ENCODE measurements at places on chromosomes 7 and 10.

GRCh38 chr7:28296571-28297483 is 115.5 kb upstream of the CREB5 start:
- DNase-seq, result no peak

DNA sequence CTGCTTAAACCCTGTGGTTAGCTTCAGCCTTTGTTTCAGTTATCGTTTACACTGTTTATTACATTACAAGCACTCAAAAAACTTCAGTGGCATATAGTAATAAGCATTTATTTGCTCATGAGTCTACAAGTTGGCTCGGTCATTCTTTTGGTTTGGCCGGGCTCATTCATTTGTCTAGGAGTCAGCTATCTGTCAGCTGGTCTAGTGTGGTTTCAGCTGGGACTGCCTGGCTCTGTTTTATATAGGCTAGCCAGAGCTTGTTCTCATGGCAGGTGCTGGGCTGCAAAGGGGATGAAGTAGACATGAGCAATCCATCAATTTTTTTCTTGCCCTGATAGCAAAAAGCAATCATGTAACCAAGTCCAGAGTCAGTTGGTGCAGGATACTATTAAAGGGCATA is 103.6 kb downstream of the MKLN1 start:
- DNase-seq, result peak; percentile 42

DNA sequence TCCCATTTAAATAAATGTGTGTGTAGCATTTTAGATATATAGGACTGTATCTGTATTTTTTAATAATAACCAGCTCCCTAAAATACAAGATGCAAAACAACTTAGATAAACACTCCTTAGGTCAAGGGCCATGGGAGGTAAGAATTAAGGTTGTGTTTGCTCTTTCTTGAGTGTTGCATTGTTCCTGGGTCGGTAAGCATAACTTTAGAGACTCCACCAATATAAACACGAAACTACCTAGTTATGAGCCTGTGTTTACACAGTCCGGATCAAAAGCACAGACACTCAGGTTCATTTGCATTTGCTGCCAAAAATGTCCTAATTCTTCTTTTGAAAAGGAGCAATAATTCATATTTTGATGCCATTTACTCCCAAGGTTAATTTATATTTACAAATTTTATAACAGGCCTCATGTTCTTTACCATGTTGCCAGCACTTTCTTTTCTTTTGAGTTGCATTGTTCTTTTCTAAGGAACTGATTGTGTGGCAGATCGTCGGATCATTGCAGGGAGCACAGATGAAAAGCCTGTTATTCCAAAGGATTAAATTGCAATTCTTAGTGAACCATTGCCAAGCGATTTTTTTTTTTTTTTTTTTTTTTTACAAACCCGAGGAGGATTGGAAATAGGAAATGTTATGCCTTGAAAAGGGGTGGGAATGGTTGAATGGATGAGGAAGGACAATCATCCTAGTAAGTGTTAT is 45.8 kb upstream of the GLCCI1 start:
- DNase-seq, result no peak

GRCh38 chr7:133770863-133771492 is 356.2 kb upstream of the LRGUK start:
- DNase-seq, result no peak

DNA sequence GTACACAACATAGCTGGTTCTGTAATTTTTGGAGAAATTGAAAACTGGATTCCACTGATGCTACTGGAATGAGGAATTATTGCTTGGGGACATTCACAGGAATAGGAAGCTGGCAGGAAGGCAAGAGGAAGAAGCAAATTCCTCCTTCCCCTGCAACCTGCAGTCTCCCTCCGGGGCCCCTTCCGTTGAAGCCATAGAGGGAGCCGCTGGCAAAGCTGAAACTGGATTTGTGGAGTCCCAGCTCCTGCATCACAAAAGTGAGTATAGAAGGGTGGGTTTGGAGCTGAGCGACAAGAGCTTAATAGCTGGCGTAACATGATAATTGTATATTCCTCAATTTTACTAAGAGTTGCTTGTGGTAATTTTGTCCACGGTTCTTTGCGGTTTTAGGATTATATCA is 190.8 kb downstream of the ADRA2A start:
- DNase-seq, result no peak

DNA sequence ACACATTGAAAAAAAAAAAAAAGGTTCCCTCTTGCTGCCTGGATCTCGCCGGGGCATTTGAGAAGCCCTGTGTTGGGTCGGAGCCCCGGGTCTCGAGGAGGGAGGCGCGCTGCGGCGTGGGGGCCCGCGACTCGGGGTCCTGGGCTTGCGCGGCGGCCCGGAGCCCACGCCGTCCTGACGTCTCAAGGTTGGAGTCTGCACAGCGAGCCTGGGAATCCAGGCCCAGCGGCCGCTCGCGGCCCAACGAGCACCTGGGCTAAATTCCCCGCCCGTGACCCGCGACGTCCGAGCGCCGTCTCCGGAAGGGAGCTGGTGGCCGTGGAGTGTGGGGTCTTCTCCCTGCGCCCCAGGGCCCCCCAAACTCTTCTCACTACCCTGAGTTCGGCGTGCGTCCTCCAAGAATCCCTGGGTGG is 1.4 kb upstream of the CTBP2 start:
- no peak for DNase-seq

DNA sequence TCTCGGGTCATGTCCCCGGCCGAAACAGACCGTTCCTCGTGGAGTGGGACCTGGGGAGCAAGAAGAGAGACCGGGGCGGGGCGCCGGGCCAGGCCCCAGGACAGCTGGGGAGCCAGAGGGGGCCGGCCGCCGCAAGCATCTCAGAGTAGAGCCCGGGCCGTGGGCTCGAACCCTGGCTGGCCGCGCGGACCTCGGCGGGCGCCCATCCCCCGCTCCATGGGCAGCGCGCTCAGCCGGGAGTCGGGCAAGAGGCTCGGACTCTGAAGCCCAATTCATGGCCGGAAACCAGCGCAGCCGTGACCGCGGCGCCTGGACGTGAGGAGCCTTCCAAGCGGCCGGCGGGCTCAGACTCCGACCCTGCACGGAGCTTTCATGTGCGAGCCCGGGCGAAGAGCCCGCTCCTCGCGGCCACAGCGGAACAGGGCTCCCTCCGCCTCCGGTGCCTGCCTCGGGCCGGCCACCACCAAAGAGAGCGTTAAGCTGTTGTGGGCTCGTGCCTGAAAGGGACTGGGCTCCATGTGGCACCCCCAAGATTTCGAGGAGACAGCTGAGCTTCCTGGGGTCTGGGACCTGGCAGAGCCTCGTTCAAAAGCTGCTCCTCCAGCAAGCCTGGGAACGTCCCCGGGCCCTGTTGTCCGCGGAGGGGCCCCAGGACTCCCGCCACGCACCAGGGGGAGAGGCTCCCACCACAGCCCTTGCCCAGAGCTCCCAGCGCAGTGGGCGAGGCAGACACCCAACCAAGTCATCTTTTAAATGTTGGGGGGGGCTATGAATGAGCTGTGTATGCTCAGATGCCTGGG is 757 bp upstream of the GRID1 start:
- DNase-seq, result no peak

DNA sequence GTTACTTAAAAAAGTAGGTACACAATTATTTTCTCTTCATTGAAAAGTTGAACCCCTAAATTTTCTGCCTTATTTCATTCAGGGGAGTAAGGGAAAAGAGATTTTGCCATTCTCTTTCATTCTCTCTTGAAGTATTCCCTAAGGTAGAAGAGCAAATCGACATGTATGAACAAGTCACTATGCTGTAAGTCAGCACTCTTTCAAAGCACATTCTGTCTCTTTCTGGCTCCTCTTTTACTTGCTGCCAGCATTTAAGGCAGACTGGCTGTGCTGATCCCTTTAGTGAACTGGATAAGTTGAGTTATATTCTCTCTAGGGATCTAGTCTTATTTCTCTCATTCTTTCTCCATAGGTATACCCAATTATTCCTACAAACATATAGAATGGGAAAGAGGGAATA is 222.3 kb upstream of the ZWINT start:
- no peak for DNase-seq

DNA sequence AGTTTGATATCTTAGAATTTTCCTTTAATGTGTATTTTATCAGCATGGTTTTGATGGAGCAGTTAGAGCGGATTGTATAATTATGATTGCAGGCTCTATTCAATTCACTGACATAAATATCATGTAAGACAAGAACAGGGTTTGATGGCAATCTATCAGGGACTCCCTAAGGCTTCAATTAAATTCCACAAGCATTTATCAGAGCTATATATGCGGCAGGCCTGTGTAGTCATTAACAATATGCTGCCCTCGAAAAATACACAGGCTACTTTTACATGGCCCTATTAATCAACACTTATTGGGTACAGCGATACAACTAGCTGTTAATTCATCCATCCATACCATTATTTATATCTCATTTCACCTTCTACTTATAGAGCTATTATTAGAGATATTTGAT is 358.1 kb upstream of the TPK1 start:
- no peak for DNase-seq

DNA sequence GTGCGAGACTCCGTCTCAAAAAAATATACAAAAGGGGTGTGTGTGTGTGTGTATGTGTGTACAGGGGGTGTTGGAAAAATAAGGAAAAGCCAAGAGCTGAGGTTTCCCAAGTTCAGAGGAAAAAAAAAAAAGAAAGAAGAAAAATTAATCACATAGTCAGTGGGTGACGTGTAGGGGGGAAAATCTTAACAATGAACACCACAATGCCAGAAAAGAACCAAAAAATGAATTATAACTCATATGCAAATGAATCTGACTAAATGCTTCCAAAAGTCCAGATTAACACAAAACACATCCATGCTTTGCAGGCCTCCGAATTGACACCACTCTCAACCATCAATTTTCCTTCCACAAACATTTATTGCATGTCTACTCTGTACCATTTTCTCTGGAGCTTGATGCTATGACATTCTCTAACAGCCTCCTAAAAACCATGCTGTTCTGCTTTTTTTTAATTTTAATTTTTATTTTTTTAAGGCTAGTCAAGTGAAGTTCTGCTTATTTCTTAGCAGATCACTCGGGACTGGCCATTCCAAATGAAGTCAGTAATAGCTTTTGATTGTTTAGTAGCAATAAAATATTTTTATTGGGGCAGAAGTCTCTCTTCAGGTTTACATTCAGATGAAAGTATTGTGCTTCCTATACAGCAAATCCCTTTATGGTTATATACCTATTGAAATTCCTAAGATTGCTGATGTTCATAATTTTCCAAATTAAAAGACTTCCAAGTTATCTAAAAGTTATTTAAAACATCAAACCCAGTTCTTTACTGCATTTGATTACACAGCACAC is 133.8 kb downstream of the CNOT4 start:
- no peak for DNase-seq

GRCh38 chr7:84226759-84227158 is 32.2 kb upstream of the SEMA3A start:
- DNase-seq, result no peak

GRCh38 chr7:98464558-98464940 is 63.7 kb upstream of the BAIAP2L1 start:
- DNase-seq, result no peak

DNA sequence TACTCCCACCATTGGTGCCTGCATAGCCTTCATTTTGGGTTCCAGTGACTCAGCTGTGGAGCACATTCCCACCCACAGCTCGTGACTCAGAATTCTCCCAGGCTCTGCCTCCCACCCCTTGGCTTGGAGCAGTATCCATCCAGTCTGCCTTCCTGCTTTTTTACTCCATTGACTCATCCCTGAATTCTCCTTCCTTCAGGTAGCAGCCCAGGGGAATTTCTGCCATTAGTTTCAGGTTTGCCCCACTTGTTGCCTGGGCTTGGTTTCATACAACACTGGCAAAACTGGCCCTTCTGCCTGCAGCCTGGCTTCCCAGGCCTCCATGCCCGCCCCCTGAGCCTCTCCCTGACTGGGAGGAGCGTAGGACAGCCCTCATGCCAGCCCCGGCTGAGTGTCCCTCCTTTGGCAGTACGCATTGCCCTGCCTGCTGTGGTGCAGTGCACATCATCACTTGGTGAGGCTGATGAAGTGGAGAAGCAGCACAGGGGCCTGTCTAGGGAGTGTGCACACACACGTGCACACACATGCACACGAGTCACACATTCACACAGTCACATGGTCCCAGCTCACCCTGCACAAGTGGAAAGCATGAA is 55.0 kb downstream of the SNX10 start:
- no peak for DNase-seq

DNA sequence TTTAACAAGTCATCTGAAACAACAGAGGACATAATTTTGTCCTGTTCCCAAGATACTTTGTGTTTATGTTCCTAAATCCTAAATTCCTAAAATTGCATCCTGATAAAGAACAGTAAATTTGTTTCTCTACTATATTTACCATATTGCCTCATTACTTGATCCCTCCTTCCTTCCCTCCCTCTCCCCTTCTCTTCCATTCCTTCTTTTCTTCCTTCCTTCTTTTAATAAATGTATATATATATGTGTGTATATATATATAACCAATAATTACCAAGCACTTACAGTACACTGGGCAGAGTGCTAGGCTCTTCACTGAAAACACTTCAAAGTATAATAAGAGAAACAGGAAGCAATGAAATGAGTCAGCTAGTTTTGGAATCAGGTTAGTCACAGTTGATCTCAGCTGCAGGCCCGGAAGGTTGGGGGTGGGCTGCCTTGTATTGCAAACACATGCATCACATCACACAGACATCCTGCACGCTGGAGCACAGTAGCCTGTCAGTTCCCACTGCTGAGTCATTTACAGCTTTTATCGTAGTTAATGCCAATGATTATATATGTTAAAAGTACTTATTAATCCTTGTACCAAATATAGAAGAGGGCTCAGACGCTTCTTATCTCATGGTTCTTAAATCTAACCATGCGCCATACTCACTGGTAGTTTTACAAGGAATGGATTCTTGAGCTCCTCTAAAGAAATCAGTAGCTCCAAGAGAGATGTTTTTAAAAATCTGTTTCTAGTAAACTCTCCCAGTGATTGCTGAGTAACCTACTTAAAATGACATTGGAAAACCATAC is 551.7 kb downstream of the GRM8 start:
- DNase-seq, result peak; percentile 55

DNA sequence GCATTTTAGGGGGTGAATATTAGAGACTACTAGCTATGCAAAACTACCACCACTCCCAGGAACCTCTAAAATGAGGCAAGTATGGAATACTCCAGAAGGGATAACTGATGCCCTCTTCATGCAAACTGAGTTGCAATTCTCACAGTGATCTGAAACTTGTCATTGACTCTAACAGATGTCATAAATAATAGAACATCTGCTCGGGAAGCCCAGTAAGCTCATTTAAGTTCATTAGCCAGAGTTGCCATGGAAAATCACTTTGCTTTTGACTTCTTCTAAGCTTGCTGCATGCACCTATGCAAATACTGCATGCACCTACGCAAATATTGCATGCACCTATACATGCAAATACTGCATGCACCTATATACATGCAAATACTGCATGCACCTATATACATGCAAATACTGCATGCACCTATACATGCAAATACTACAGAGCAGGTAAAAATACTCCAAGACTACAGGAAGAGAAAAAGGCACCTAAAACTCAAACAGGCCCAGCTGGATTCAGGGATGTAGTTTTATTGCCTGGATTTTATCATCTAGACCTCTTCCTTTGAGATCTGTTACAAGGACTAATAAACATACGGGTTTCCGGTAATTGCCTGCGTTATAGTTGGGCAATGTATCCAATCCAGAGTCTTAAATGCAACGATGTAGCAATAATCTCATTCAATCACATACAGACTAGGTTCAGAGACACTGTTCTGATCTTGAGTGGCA is 1061.1 kb upstream of the AUTS2 start:
- no peak for DNase-seq
